ENCODE measurements at places on chromosomes 6 and 20.

DNA sequence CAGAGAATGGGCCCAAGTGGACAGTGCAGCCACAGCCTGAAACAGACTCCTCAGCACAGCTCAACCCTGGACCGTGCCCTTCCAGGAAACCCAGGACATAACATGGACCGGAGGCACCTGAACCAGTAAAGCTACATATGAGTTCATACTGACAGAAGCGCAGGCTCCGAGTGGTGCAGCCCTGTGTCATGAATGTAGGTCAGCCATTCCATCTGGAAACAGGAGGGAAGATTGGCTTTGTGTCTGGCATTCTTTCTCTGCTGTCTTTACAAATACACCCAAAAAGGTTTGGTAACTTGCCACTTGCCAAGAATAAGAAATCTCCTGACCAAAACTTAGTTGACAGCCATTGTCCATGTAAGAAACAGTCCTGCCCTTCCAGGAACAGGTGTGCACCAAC is 366.6 kb downstream of the RNGTT start:
- no peak for DNase-seq

DNA sequence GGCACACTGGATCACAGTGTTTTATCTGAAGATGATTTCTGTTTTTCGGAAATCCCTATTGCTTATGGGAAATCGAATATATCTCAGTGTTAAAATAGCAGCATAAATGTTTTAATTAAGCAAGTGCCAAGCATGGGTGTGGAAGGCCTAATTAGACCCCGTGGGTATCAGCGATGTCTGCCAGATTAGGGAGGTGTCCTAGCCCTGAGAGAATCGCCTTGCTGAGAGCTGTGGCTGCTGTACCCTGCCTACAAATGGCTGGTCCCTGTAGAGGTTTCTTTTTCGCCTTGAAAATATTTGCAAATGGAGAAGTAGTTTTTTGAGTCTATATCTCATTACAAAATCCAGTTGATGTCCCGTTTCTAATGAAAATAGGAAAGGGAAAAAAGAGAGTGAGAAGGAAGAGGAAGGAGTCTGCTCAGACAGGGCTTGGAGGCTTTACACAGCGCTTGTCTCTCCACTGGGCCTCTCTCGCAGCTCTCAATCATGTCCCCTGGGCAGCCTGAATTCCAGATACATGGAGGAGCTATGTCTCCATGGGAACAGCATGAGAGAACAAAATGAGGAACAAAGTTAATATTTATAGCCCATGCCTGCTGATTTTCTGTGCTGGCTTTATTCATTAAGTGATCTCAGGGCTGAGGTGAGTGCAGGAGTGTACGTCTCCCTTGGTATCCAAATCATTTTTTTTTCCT is 35.2 kb upstream of the BCLAF1 start:
- DNase-seq = no peak

DNA sequence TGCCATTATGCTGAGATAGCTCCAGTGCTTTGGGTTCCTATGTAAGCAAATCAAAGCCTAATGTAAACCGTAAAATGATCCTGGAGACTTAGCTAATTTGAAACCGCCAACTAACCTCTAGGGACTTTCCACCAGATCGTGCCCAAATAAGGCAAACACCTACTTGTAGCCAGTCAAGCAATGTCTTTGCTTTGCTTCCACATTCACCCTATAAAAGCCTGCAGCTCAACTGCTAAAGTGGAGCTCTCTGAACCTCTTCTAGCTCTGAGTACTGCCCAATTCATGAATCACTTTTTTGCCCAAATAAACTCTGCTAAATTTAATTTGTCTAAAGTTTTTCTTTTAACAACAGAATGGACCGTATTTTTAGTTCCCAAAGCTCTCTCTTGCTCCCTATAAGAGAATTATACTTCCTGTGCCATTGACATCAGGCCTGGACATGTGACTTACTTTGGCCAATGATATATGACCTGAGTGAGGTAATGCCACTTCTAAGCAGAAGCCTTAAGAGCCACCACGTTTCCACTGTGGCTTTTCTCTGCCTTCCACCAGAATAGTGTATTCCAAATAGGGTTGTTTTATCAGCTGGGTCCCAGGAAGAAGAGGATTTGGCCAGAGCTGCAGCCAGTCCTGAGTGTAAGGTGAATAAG is 34.8 kb upstream of the PSMF1 start:
- no peak for DNase-seq

- DNase-seq = no peak
Measured at GRCh38 chr6:158323561-158323958, 11.3 kb downstream of the TULP4 start.

DNA sequence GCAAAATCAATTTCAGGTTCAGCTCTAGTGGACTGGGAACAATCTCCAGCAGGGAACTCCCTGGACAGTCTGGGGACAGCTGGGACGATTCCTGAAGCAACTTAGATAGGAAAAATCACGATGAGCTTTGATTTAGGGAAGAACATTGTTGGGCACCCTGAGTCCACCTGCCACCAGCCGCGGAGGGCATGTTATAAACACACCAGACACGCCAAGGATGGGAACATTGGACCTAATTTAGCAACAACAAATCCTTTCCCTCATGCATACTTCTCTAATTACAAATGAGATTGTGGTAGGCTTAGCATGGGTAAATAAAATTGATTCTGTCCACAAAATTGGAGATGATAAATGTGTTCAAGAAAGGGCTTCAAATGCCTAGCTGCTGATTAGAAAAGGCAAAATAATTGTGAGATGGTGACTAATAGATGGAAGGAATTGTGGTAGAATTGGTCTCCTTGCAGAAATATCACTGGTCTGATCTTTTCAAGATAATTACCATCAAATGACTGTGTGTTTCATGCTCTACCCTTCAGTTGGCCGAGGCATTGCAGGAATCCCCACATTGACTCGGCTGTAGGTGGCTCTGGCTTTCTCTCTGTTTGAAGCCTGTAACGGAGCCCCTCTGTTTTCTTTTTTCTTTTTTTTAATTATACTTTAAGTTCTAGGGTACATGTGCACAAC is 6.1 kb upstream of the NANP start:
- no peak for DNase-seq

Measured in non-pigmented ciliary epithelial cell (primary cell).